ENCODE measurements at places on chromosomes 4 and X.
A peak's percentile ranks its signal among the peaks of the same experiment; 100 is the strongest.

DNA sequence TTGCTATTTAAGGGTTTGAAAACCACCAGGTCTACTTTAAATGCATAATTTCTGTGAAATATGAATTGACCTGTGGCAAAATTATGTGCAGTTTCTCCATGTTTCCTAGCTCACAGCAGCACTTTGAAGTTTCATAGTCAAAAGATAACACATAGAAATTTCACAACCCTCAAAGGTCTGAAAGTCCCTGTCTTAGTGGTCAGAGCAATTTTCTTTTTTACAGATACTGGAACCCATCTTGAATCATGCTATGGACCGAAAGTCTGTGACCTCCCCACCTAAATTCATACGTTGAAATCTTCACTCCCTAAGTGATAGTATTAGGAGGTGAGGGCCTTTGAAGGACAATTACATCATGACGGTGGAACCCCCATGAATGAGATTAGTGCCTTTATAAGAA, 240.4 kb upstream of the BMP3 start:
- no peak for DNase-seq

GRCh38 chr4:156615066-156615531, 356.5 kb downstream of the PDGFC start:
- no peak for DNase-seq

DNA sequence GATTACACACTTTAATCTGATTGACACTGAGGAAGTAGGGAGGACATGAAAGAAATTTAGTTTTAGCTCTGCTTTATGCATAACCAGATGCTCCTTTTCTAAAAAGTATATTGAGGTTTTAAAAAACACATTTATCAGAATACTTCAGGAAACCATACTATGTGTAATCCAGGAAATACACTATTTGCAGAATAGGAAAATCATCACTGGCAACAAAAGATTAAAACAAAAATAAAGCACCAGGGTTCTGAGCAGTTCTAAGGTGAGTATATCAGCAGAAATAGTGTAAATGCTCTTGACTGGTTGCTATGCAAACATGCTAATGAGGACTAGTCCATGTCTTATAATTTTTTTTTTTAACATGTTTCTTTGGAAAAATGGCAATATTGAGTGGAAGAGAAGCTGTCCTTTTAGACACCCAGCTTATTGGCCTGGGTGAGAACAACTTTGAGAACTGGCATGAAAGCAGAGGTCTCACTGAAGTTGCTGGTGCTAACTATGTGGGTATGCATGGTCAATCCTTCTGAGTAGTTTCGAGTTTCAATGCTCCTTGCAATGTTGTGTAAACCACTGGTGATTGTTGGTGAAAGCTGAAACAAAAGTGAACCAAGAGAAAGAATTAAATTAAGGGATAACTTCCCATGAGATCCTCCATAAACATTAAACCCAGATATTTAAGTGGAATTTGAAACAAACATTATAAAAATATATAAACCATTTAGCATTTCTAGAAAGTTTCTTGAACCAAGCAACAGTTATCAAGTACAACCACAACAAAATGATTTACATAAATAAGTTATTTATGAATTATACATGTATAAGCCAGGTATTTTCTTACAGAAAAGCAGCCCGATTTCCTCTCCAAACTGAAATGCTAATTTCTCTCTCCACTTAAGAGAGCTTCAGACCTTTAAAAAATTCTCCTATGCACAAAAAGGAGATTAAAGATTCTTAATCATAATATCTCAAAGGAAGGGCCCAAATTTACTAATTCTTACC, 20.4 kb upstream of the SCD5 start:
- no peak for DNase-seq

DNA sequence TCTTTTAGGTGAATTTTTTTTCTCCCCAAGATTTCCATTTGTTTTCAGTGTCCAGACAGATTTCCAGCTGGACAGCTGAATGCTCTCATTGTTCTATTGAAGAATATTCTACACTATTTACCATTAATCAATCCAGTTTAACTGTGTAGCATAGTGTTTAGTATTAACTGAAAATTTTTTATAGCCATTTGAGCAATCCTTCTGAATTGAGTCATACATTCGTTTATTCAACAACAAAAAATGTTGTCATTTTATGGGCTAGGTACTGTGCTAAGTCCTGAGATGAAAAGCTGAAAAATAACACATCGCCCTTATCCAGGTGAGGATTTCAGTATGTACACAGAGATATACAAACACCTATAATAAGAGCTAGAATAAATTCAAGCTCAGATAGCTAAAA, 223.3 kb downstream of the COL25A1 start:
- DNase-seq, result no peak

GRCh38 chr4:173505924-173506518, 24.0 kb downstream of the HAND2 start:
- no peak for DNase-seq

DNA sequence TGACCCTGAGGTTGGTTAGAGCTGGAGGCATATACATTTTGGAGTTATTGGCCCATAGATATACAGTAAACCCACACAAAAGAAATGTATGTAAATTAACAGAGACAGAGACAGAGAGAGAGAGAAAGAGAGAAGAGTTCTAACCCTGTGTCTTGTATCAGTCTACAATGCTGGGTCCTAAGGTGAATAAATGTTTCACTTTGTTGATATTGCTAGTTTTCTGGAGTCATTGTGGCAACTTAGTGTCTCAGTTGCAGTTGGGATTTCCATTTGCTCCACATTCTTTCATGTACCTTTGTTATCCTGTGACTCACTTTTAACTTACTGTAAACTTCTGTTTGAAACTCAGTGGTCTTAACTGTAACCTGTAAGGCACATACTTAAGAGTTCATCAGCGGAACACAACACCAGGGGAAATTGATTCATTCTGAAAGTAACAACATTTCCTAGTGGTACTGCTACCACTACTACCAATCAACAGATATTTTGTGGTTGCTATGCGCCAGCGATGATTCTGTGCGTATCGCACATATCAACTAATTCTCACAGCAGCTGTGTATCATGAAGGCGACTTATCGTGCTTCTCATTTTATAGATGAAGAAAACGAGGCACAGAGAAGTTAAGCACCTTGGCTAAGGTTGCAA, 38.5 kb upstream of the ETDA start:
- peak; percentile 12 for DNase-seq

DNA sequence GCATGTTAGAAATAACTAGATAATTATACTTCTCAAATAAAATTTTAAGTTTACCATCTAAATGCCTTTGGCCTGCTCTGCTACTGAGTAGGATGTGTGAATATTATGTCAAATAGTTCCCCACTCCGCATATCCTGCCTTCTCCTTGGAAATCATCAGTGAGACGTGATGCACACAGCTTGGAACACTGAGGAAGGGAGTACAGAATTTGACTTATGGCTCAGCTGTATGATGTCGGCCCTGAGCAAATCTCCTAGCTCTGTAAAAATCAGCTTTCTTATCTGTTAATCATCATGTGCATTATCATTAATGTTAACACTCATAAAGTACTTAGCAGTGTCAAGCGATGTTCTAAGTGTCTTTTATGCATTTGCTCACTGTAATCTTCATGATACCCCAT, 241.0 kb upstream of the ANKRD50 start:
- DNase-seq, result no peak

Measured in activated CD4-positive, alpha-beta T cell treated with anti-CD3 and anti-CD28 coated beads for 4 hours (primary cell).